NCI-H1417 treated with DMSO at 0.1 percent for 48 hours (cell line): ENCODE measurements at places on chromosomes 3 and 15.

DNA sequence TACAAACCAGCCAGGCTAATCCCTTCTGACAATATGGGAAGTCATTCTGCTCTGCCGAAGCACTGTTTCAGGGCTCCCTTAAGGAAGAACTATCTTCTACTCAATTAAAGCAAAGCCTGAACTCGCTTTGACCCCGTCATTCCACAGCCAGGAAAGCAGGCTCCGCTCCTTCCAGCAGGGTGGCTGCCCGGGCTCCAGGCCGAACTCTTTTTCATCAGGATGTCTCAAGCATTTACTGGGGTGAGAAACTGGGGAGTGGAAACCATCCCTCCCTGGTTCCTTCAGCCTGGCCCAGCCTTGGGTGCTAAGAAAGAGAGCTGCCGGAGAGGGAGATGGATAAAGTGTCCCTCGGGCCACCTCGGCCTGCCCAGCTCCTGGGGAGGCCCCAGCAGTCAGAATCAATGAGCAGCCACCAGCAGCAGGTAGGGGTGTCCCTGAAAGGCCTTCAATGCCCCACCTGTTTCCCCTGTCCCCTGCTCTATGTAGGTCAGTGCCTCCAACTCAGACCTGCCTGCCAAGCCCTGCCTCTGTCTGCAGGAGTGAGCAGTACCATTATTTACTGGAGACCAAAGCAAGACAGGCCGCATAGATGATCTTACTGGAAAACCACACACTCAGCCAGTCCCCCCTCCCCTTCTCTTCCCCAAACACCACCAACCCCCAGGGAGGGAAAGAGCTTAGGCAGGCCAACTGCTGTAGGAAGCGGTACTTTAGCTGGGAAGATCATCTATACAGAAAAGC, 225.6 kb upstream of the TLE3 start:
- DNase-seq = no peak

GRCh38 chr3:169173231-169173630, 490.3 kb downstream of the MECOM start:
- no peak for DNase-seq

- no peak for DNase-seq
Observed at GRCh38 chr3:111863942-111864694, 5.1 kb downstream of the PHLDB2 start.

DNA sequence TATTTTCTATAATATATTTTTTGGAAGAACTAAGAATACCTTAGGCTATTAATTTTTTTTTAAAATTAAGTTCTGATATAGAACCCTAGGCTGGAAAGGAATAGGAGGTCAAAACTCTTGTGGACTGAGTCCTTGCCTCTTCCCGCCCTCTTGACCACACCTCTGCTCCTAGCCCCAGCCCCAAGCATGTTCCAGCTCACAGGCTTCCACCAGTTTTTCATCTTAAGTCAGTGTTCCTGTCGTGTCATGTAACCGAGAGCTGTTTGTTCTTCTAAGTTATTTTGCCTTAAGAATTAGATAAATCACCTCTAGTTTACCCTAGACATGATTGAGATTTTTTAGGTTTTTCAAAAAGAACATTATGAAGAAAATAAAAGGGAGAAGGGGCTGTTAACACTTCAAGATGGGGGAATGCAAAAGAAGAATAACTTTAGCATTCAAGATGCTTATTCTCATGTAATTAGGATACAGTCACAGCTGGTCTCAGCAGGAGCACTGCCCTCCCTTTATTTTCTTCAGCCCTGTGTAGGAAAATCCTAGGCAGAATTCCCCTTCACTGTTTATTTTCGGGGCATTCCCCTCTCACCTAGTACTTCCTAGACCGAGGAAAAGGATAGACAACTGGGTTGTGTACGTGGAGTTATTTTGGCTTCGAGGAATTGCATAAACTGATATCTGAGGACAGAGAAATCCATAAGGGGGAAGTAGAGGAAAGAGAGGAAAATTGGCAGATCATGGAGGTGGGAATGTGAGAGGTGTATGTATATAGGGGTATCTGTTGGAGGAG, 110.2 kb downstream of the CMSS1 start:
- no peak for DNase-seq

GRCh38 chr3:4529876-4530588, 36.9 kb downstream of the ITPR1 start:
- DNase-seq = no peak

DNA sequence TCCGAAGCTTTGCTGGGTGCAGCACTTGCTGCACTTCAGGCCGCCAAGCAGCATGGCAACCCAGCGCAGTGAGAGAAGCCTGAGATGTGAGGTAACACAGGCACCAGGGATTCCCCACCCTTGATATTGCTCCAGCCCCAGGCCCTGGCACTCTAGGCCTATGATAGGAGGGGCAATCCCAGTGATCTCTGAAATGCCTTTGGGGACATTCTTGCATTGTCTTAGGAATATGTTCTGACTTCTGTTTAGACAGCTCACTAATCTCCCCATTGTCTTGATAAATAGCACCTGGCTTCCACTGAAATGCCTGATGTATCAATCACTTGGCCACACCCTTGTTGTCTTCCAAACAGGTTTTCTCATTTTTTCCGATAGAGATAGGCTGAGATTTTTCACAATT, 102.8 kb downstream of the SOX14 start:
- no peak for DNase-seq

DNA sequence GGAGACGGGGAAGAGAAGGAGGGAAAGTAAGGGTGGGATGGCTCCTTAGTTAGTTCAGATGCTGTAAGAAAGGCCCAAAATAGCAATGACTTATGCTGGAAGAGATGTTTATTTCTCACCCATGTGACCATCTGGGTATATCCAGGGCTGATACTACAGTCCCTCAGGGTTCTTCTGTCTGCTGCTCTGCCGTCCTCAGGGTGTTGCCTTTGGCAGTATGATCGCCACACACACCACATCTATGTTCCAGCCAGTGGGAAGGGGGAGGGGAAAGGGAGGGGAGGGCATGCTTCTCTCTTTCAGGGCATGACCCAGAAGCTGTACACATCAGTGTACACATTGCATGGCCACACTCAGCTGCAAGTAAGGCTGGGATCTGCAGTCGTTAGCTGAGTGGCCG, 10.2 kb downstream of the CD276 start:
- no peak for DNase-seq

DNA sequence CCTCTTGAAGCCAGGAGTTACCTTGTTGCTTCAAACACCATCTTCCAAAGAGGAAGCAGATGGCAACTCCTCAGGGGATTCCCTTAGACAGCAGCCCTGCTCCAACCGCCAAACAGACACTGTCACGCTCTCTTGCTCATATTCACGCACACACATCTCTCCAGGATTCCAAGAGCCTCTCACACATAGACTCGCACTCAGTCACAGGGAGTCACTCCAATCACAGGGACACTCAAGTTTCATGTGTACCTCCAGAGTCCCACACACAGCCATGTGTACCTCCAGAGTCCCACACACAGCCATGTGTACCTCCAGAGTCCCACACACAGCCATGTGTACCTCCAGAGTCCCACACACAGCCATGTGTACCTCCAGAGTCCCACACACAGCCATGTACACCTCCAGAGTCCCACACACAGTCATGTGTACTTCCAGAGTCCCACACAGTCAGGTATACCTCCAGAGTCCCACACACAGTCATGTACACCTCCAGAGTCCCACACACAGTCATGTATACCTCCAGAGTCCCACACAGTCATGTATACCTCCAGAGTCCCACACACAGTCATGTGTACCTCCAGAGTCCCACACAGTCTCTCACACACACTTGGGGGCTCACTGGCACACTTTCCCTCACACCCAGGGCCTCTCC, 6.1 kb downstream of the VWA5B2 start:
- no peak for DNase-seq

DNA sequence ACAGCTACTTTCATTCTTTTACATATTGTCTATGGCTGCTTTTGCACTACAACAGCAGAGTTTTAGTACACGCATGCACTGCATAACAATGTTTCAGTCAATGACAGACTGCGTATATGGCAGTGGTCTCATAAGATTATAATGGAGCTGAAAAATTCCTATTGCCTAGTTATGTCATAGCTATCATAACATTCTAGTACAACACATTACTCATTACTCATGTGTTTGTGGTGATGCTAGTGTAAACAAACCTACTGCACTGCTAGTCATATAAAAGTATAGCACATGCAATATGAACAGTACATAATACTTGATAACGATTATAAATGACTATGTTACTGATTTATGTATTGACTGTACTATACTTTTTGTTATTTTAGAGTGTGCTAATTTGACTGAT, 47.9 kb downstream of the QTRT2 start:
- no peak for DNase-seq

DNA sequence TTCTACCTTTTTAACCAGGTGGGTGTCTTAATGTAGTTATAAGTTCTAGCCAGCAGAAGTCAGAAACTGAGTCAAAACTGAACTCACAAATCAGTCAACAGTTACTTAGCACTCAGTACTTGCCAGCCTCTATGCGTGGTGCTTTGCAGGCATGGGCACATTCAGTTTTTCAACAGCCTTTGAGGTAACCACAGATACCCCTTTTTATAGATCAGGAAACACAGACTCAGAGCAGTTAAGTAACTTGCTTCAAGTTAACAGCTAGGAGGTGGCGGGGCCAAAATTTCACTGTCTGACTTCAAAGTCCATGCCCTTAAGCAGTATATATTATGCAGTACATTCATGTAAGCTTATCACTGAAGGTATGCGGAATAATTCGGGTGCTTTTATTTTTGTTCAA, 139.4 kb downstream of the FHIT start:
- no peak for DNase-seq

- no peak for DNase-seq
Observed at GRCh38 chr3:49648354-49649019, 25.7 kb upstream of the APEH start.

- DNase-seq = no peak
Observed at GRCh38 chr3:5663601-5664000, 476.1 kb downstream of the EDEM1 start.

- DNase-seq = no peak
Observed at GRCh38 chr3:150158943-150159625, 188.4 kb upstream of the PFN2 start.

GRCh38 chr3:22157848-22158247, 406.8 kb upstream of the ZNF385D start:
- no peak for DNase-seq

- no peak for DNase-seq
Observed at GRCh38 chr15:51692154-51692553, 10.9 kb downstream of the SCG3 start.

DNA sequence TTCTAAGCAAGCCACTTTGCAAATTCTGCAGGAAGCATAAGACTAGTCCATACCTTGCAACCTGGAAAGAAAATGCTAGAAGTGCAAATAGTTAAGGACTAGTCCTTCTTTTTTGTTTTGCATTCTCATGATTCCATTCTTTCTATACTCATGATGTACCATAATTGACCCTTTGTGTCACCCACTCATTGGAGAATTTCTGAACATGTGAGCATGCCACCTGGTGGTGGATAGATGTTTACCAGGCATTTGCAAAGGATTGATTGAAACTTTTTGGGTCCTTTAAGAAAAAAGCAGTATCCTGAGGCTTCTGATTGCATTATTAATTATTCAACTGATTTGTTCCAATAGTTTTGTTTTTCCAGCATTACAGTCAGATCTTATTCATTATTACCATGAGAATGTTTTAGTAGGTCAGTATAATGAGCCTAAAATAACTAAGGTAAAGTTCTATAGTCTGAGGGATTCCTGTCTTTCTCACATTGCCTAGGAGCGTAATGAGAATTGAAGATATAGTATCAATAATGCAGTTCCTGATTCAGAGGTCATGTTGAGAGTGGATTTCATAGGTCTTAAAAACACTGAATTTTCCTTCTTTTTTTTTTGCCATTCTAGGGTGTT, 20.2 kb upstream of the DIPK2A start:
- DNase-seq = no peak

GRCh38 chr3:53630547-53630946, 136.1 kb downstream of the CACNA1D start:
- DNase-seq = no peak

DNA sequence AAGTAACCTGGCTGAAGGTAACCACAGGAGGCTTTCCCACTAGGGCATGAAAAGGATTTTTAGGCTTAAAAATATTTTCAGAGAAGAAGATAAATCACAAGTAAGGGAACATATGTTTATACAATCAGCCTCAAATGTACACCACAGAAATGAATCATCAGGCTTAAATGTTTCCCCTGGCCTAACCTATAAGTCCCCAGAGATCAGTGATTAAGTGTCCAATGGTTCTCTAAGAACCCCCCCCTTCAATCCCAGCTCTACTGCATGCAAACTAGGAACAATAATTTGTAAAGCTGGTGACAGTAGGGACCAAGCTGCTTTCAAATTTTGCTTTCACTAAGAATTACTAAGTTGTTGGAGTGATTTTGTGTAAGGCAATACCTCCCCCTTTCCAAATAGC, 431.6 kb upstream of the LMCD1 start:
- DNase-seq = no peak

DNA sequence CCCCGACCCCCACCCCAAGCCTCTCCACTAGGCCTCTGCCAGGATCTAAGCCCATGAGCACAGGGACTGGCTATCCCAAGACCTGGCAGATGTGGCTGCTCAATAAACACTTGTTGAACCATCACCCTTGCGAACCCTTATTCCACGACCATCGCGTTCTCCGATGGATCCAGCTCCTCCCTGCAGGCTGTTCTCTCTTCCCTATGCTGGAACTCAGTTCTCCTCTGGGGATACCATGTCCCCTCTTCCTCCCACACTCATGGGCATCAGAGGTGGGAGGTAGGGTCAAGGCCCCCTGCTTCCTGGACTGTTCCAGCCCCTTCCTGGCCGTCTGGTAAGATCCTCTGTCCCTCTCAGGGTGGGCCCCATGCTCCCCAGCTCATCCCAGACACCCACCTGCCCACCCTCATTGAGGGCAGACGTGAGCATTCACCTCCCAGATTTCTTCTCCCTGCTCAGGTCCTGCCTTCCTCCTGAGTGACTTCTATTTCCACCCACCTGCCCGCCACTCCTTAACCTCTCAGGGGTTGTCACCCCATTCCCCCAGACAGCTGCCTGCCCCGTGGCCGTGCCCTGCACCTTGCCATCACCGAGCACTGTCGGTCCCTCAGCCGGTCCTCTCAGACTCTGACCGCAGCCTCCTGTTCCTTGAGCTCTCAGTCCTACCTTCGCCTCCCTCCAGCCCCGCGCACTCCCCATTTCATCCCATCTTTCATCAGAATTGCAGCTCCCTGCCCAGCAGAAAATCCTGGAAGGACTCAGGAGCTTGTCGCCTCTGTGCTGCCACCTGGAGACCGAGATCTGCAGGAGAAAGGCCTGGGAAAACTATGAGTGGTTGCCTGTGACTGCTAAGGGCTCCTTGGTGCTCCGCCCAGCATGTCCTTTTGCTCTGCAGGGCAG, 42.0 kb downstream of the PML start:
- DNase-seq = no peak

GRCh38 chr15:96336596-96337364, 6.3 kb downstream of the NR2F2 start:
- no peak for DNase-seq

DNA sequence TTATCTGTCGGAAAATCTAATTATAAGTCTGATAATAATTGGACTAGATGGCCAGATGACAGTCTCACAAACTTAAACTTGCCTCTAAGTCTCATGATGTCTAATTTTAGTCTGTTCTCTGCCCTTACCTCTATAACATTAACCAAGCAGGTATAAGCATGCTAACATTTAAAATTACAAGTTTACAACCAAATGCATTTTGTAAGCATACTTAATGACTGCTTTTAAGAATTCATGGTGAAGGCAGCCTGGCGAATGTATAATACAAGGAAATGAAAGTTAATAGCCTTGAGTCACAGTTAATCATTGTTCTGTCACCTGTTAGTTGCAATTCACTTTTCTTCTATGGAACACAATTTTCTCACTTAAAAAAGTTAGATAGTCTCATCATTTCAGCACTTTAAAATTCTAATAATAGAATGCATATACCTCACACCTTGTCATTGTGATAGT, 16.5 kb downstream of the BCHE start:
- no peak for DNase-seq

- no peak for DNase-seq
Observed at GRCh38 chr15:48190932-48191573, 412 bp upstream of the CTXN2 start.
